ENCODE measurements at places on chromosomes 6 and 20.
A peak's percentile ranks its signal among the peaks of the same experiment; 100 is the strongest.

DNA sequence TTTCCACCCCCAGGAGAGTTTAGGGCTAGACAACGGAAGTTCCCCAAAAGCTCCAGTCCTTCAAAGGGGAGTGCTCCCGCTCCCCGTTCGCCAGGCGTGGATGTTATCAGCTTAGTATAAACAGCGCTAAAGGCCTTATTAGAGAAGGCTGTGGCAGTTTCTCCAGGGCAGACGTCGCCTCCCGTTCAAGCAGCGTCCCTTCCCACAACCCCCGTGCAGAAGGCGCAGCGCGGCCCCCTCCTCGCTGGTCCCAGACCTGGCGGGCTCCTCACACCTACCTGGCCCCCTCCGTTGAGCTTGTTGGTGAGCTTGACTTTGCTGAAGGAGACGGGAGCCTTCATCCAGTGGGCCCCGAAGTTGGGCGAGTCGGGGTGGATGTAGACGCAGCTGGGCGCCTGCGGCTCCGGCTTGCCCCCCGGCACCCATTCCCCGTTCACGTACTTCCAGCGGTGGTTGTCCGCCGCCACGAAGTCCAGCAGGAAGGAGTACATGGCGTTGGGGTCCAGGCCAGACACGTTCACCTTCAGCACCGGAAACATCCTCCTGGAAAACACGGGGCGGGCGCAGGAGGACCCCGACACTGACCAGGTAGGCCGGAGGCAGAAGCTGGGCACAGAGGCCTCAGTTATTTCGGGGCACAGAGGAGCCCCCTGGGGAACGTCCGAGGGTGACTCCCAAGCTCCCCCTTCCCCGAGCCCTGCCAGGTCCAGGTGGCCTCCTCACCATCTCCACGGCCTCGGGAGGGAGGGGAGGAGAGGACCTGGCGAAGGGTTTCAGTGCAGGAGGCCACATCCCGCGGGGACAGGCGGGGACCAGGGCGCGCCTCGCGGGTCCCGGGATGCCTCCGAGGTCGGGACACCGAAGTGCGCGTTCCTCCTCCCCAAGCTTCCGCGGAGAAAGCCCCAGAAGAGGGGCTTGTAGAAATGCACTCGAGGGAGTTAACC is 1.1 kb downstream of the TBXT start:
- DNase-seq = no peak

- peak; percentile 16 for DNase-seq
Measured at GRCh38 chr20:33862709-33863403, 51.7 kb downstream of the CHMP4B start.

DNA sequence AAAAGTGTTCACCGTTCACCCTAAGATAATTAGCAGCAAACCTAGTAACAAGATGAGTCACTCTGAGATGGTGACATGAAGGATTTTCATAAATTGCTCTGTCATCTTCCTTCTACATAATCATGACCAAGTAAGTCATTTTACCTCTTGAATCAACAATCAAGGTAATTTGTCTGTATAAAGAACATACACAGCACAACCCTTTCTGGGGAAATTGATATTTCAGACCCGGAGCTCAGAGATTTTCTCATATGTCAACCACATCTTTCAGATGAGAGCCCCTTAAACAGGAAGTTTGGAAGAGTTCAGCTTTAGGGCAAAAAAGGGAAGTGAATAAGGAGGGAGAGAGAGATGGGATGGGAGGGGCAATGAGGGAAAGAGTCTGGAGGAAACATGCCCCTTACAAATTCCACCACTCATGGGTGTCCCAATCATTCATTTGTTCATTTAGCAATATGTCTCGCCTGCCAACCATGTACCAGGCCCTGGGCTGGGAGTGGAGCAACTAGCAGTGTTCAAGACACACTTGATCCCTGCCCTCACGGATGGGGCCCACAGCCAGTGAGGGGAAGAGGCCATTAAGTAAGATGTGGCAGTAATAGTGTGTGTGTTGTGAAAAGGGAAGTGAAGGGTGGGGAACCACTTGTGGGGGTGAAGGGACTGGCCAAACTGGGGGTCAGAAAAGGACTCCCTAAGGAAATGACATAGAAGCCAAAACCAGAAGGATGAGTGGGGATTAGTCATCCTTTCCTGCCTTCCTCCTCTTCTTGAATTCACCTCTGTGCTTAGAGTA is 190.9 kb downstream of the MAFB start:
- no peak for DNase-seq

DNA sequence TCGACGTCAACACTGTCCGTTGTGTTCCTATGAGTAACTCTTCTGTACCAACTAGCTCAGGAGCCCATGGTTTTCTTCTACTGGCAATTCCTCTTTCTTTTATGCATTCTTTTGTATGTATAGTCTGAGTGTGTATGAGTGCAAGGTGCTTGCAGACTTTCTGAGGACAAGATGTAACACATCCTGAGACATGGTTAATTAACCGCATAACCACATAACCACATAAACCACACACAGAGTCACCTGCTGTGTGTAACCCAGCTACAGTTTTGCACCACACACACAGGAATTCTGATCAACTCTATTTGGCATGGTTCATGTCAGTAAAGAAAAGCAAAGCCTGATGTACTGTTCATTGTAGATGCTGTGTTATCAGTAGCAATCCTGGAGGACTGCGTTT is 98.6 kb downstream of the DACT2 start:
- DNase-seq = no peak

GRCh38 chr6:53458105-53458866 is 86.6 kb downstream of the GCLC start:
- no peak for DNase-seq

DNA sequence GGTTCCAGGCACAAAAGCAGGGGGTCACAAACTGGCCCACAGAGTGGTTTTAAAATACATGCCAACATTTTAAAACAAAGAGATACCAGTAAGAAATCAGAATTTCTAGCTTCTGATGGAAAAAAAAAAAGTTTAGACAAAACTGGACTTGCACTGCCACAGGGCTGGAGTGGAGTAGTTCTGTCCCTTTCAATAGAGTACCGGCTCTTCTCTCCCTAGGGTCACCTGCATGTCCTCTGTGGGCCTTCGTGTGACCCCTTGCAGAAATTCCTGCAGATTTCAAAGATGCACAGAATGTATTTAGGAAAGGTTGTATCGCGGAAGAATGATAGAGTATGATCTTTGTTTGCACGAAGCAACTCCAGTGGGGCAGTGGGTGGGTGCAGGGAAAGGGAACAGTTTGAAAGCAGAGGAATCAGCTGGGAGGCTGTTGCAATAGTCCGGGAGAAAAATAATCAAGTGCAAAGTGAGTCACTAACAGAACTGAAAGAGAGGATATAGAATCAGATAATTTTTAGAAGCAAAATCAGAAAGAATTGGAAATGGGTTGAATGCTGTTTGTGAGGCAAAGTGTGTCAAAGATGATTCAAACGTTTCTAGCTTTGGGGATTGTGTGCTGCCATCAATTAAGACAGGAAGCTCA is 97.3 kb upstream of the STXBP5 start:
- DNase-seq = no peak

GRCh38 chr6:143485967-143486366 is 25.6 kb downstream of the FUCA2 start:
- DNase-seq = no peak

DNA sequence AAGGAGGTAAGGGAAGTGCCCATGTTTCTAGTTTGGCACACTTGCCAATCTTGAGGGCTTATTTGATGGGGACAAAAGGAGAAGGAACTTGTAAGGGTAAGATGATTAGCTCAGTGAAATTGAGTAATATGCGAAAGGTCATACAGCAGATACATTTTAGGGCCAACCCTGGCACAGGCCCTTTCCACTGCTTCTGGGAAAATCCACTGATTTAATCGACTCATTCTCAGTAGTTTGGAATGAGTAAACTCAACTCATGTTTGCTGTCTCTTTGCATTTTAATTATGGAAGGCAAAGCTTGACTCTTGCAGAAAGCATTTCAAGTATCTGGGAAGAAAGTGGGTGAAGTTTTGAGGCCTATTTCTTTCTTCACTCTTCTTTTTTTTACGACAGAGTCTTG is 20.0 kb downstream of the PHF20 start:
- DNase-seq = no peak

DNA sequence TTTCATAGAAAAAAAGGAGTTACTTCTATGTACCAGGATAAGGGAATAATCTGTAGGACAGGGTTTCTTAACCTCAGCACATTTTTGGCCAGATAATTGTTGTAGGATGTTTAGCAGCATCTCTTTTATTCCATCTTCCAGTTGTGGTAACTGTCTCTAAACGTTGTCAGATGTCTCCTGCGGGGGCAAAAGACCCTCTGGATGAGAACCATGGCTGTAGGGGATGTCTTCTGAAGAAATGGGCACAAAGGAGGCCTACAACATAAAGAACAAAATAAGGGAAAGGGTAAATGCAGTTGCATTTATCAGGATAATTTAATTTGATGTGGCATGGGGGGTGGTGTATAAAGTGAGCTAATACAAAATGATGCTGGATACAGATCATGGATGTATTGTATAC is 4.1 kb upstream of the FBXO5 start:
- DNase-seq = no peak

DNA sequence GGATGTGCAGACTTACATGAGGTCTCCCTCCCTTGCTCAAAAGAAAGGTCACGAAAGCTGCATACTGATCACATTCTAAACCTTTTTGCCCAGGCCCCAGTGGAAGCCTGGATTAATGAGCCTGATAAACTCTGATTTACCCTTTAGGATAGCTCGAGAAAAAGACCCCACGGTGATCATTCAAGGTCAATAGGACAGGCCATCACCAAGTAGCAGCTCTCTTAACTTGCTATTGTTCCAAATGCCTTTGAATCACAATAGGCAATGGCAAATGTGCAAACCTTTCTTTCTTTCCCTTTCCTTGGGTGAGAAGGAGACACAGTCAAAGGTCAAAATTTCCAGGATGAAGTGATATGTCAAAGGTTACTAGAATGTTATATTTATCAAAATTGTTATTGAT is 327.3 kb downstream of the HDGFL1 start:
- DNase-seq = no peak

DNA sequence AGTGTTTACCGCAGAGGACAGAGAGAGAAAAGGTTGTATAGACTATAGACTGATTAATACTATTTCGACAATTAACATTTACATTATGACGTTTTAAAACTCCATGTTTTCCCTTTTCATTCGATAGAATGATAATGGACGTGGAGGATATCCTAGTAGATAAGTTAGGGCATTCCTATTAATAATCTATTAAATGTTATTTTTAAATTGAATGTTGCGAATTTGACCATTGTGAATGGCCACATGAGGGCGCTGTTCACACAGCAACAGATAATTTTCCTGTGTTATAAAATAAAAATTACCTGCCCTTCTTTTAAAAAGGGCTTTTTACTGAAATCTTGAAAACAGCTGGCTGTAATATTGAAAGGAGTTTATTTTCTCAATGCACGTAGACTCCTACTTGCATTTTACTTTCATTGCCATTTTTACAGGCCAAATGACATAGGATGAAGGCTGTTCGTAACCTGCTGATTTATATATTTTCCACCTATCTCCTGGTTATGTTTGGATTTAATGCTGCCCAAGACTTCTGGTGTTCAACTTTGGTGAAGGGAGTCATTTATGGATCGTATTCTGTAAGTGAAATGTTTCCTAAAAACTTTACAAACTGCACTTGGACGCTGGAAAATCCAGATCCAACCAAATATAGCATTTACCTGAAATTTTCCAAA is 3.3 kb downstream of the ADGRB3 start:
- DNase-seq = no peak

GRCh38 chr6:32082935-32083334 is 26.2 kb downstream of the TNXB start:
- no peak for DNase-seq

- DNase-seq = peak; percentile 22
Measured at GRCh38 chr6:127855542-127856159, 45.2 kb downstream of the THEMIS start.

DNA sequence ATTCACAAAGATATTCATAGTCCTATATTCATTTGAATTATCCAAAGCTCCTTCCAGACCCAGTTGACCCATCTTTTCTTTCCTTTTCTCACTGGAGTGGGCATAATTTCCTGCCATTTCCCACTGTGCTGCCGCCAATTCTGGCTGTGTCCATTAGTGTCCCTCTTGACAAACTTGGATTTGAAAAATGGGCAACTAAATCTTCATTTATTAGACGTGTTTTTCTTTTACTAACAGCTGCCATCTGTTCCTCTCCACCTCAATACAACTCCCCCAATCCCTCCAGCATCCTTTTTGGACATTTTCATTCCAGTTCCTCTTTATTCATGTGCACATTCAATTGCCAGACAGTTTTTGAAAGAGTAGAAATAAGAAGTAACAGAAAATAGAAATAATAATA is 90.5 kb downstream of the PCSK2 start:
- DNase-seq = no peak

- no peak for DNase-seq
Measured at GRCh38 chr6:159126590-159126989, 42.6 kb upstream of the FNDC1 start.

DNA sequence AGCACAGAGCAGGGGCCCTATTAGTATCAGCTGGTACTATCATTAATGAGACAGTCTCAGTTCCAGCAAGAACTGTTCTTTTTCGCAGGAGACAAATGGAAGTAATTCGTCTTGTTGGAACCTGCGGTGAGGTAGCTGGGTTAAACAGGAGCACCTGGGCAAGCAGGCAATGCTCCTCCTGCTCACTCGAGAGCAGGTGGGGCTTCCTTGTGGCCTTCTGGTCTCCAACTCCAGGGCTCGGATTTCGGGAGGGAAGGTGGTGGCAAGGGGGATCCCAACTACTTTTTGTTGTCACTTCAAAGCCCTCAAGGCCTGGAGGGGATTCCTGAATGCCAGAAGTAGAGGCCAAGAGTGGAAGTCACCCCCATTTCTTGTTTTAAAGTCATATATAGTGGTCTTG is 1.3 kb upstream of the SPEF1 start:
- no peak for DNase-seq

DNA sequence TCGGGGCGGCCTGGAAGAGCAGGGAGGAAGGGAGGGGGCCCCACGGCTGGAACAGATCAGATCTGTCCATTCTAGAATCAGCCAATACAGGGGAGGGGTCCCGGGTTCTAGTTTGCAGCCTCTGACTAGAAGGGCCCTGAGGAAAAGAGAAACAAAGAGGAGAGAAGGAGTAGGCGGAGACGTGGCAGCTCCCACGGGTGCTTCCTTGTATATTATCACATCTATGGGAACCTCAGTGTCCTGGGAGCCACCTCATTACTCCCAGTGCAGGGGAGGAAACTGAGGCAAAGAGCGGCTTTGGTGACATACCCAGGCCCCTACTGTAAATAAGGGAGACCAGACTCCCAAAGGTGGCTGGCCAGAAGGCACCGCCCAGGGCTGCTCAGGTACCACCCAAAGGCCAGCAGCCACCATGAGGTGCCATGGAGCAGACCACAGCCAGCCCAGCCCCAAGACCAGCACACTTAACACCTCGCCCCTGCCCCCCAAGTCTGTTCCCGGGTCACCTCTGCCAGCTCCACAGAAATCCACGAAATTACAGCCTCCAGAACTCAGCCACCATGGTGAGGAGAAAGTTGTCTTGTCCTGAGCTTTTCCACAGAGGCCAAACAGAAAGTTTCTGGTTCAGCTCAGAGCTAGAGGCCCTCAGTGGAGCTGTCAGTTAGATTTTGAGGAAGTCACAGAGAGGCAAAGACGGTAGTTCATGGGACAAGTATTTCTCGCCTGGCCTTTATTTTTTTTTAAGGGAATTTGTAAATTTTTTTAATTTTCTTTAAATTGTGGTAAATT is 2.1 kb downstream of the ZC3H12D start:
- DNase-seq = no peak

GRCh38 chr6:163712981-163713380 is 298.5 kb downstream of the QKI start:
- DNase-seq = no peak
